ENCODE measurements at places on chromosomes 1 and 21. TPM values are rescaled to one million over a fixed set of nuclear protein-coding genes. Genes with fewer than 3 reads are reported as not detected.

DNA sequence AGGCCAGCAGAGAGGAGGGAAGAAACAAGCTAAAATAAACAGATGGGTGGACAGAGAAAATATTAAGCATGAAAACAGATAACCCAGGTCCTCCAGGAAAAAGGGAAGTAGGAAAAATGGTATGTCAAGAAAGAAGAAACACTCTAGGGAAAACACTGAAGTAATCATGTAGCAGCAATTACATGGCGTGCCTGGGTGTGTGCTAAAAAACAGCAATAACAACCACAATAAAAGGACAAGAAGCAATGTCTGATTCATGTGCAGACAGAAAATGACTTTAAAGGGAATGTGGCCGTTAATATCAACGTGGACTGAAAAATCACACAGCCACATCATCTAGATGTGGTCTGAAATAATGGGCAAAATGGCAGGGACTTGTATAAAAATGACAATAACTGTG is 369.7 kb downstream of the PTBP2 start:
- DNase-seq: no peak

- no peak for DNase-seq
These were observed 384.5 kb downstream of the LMX1A start for GRCh38 chr1:164971921-164972415.

IPO9 gene
- total RNA-seq: 35.7 TPM

DNA sequence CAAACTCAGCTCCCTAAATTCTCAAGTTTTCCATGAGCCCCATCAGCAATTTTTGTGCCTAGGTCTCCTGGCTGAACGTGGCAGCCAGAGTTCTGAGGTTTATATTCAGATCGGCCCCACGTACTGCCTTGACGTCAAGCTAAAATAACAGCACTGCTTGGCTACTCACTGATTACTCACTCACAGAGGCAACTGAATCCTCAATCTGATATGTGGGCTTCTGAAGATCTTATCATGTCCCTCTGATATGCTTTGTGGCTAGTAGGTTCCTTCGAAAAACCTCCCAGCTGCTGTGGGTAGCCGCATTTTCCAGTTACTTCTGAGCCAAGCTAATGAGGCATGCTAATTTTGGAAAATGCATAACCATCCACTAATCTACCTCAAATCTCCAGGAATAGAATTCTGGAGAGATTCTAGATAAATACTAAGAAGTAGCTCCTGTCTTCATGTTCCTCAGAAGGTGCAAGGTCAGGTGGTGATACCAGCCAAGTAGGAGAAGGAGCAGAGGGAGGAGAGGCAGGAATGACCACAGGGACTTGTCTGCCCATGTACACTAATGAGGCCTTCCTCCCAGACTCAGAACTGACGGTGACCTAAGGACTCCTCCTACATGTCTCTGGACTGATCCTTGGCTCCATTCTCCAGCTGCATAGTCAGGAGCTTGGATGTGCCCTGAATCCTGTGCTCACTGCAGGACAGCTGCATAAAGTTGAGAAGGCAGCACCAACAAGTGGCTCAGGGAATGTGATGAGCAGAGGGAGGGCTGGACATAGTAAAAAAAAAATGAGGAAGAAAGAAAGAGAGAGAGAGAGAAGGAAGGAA is 263.7 kb downstream of the TNR start:
- no peak for DNase-seq

APOBEC4 gene
- not detected for total RNA-seq

DNA sequence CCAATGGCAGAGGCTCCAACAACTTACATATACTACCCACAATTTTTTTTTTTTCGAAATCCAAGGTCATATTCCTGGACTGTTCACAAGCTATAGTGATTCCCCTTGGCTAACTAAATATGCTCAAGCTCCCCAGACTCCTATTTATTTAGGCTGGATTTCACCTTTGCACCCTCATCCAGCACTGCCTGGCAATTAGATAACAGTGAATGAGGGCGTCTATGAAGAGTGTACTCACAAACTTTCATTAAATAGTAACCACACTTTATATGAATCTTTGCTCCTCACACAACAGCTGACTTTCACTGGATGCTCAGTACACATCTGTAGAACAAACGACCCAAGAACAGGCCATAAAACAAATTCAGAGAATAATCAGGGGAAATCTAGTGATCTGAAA is 51.6 kb downstream of the DSCAM start:
- DNase-seq: no peak

- DNase-seq: no peak
These were observed 116.3 kb upstream of the SOD1 start for GRCh38 chr21:31543191-31543590.

GRCh38 chr21:31914472-31914871 is 41.7 kb downstream of the HUNK start:
- no peak for DNase-seq

Data from spleen (tissue), 13 donors.